Hematopoietic multipotent progenitor cell treated with erythropoietin and hydrocortisone succinate and interleukin-3 and kit ligand, for 8 days (in vitro differentiated cells): ENCODE measurements at places on chromosomes 5 and 9.

DNA sequence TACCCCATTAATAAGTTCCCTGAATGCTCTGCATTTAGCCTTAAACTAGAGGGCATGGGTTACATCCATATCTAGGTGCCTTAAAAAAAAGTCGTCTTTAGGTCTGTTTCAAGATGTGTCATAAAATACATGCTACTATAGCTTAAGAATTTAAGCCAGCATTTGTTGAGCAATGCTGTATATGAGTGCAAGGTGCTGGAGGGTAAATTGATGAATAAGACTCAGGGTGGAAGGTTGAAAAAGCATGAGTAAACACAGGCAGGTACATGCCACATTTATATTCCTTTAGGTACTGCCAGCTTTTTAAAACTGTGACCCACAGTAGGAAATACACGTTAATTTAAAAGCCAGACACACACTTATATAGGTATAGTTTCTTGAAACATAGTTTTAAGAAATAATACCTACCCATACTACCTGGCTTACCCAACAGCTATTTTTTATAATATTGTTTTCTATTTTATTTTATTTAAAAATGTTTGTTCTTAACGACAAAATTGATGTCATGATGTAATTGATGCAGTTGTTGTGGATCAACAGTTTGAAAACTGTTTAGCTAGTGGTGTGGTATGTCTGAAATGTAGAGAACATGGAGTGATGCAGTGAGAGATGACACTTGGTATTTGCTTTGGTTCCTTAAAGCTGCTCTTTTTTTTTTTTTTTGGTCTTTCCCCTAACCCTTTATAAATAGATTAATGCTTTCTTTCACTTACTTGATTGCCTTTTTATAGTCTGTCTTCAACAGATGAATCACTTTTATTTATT lies 3.9 kb downstream of the HMGCR start:
- DNase-seq: no peak

- no peak for DNase-seq
These were observed 43.2 kb downstream of the SLC36A1 start for GRCh38 chr5:151490627-151491026.

DNA sequence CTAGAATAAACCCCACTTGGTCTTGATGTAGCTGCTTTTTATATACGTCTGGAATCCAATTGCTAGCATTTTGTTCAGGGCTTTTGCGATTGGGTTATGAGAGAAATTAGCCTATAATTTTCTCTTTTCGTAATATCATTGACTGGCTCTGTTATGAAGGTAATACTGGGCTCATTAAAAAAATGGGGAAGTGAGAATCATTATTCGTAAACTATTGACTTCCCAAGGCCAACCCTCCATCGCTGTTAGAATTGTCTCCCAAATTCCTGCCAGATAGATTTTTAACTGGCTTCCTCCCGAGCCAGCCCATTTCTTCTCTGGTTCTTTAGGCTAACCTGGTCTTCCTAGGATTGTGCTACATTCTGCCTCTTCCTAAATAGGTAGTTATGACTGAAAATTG lies 35.9 kb upstream of the GRPEL2 start:
- DNase-seq: no peak

DNA sequence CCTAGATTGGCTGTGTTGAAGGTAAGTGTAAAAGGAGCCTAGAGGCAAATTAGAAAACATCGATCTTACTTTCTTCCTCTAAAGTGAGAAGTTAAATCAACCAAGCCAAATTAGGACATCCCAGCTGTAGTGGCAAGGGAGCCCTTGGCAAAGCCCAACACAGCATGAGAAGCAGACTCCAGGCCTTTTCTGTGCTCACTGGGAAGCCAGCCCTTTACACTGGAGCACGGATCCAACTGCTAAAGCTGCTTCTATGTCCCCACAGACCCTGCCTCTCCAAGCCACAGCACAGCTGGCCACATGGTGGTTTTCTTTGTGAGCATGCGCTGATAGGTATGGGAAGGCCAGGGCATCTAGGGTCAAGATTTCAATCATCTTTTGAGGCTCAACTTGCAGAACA lies 94.1 kb downstream of the APBA1 start:
- no peak for DNase-seq

DNA sequence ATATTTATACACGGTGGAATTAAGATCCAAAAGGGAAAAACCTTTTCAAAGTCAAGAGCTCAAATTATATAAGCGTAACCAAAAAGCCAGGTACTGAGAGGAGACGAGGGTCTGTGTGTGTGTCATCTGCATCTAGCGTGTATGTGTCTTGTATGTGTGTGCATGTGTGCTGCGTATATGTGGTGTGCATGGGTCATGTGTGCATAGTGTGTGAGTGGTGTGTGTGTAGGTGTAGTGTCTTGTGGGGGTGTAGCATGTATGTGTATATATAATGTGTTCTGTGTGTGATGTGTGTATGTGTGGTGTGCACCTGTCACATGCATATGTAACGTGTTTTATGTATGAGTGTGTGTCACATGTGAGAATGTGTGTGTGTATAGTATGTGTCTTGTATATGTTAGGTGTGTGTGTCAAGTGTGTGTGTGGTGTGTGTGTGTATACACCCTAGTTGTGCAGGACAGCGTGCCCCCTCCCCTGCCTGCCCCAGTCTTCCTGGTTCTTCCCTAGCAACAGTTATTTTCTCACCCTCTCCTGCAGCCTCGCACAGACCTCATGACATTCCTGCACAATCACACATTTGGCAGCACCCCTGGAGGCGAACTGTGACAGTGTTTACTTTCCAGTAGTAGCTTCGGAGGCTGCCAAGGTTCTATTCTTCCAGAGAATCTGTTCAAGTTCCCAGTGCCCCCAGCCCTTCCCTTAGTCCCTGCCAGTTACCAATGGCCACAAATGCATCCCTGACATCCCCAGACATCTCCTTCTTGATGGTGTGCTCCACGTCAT lies 27.1 kb upstream of the TNIP1 start:
- DNase-seq: no peak

DNA sequence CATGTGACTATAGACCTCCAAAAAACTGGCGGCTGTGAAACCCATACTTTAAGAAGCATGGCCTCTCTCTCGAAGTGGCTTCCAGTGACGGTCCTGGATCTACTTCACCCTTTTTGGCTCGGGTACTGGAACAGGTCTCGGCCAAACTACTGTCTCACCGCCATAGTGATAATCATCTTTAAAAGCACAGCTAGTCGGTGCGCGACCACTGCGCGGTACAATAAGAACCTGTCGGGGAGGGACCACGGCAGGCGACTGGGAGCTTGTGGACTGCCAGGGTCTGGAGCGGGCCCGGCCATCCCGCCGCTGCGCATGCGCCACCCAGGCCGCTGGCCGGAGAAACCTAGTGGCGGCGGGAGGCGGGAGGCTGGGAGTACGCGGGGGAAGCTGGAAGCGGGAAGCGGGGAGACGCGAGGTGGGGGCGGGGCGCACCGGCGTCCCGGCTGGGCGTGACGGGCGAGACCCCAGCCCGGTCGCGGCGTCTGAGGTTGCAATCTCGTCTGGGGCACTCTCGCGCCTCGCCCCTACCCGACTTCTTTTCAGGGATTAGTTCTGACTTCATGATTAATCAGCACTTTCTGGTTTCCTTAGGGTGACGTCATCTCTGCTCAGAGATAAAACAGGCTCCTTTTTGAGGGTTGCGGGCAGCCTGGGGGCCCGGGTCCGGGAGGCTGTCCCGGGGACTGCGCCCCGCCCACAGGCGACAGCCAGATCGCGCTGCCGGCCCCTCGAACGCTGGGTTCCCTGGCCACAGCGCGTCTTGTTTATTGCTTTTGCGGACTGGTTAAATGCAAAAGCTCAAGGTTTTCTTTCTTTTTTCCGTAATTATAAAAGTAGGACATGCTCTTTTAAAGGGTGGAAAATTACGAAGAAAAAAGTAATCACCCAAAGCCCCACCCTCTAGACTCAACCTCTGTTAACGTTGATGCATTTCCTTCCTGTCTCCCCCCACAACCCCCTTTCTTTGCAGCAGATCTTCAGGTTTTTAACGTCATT lies 266.8 kb downstream of the CWC27 start:
- peak; percentile 85 for DNase-seq
